Breast epithelium (tissue), 4 donors: ENCODE measurements at places on chromosomes 12 and 14. TPM values are rescaled to one million over a fixed set of nuclear protein-coding genes. Genes with fewer than 3 reads are reported as not detected.

AKAP6 gene
- 4.6 TPM for total RNA-seq

GRCh38 chr14:69982886-69983285 is 103.7 kb downstream of the SMOC1 start:
- peak; percentile 54 for DNase-seq

GRCh38 chr14:68088451-68088854 is 268.9 kb downstream of the RAD51B start:
- DNase-seq, result no peak

- peak; percentile 52 for DNase-seq
Observed at GRCh38 chr12:67068761-67069450, 200.3 kb upstream of the CAND1 start.

GRCh38 chr14:54715239-54715638 is 148.3 kb downstream of the SAMD4A start:
- DNase-seq, result no peak

MUCL1 gene
- 4,156 TPM for total RNA-seq

DNA sequence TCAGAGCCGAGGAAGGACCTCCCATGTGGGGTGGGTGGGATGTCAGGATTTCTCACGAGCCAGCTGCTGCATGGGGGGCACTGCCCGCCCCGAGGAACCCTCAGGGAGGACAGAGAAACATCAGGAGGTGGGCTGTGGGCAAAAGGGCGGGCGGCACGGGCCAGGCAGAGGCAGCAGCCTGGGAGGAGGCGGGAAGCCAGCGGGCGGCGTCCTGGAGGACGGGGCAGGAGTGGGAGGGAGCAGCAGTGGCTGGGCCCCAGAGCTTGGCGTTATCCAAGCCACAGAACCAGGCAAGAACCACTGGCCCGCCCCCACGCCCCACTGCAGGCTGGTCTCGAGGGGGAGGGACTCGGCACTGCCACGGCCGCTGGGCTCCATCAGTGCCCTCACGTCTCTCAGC is 2.4 kb downstream of the C14orf180 start:
- DNase-seq, result no peak

RNU4-1 gene
- under 0.01 TPM for total RNA-seq

GRCh38 chr12:132550014-132550802 is 60.2 kb downstream of the LRCOL1 start:
- no peak for DNase-seq

PDZRN4 gene
- 0.98 TPM for total RNA-seq

LRTM2 gene
- total RNA-seq, result not detected

DNA sequence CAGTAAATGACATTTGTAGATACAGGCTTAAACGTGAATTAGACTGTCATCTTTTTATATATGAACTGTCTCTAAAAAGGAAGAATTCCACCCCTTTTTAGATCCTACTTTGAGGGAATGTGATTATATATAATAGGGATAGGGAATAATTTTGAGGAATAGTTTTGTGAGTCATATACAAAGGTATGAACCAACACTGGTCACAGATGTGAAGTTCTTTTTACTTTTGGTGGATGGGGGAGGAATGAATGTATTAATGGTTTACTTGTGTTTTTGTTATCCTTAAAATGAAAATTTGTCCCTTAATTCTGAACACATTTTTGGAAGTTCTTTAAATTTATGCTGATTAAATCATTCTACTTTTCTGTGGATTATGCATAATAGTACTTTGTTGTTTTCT is 30.4 kb downstream of the FRS2 start:
- DNase-seq, result no peak

- DNase-seq, result no peak
Observed at GRCh38 chr12:113381220-113381619, 22.5 kb downstream of the SDS start.

ACTR6 gene
- total RNA-seq, result 21.0 TPM

DNA sequence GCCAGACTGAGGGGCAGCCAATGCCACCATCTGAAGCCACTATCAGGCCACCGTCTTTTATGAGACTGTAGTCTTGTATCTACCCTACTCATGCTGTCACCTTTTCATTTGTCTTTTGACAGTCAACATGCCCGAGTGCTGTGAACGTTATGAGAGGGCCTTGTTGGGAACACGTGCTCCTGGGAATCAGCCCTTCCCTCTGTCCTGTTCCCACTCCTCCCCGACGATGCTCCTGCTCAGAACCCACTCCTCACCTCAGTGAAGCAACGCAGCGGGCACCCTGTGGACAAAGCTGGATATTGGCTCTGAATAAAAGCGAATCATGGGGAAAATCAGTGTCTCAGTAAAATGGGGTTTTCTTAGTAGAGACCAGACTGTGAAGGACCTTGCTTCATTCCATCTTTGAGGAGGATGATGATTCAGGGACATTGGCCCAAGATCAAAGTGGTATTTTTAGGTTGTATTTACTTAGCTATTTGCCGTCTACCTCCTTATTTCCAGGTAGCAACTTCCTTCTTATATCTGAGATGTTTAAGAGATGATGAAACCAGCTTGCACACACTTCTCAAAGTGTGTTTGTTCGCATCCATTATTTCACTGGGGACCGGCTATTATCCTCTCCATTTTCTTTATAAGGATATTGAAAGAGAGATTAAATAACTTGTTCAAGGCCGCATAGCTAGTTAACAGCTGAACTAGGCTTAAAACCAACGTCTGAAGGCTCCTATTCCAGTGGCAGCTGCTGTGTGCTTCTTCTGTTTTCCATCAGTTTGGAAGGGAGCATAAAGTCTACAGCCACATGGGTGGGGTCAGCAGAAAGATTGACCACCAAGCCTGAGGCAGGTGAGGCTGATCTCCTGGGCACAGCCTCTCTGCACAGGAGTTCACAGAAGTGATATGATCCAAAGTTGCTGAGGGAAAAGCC is 43.9 kb upstream of the CTDSP2 start:
- DNase-seq, result no peak

- DNase-seq, result no peak
Observed at GRCh38 chr14:101767618-101768362, 6.3 kb downstream of the PPP2R5C start.

DNA sequence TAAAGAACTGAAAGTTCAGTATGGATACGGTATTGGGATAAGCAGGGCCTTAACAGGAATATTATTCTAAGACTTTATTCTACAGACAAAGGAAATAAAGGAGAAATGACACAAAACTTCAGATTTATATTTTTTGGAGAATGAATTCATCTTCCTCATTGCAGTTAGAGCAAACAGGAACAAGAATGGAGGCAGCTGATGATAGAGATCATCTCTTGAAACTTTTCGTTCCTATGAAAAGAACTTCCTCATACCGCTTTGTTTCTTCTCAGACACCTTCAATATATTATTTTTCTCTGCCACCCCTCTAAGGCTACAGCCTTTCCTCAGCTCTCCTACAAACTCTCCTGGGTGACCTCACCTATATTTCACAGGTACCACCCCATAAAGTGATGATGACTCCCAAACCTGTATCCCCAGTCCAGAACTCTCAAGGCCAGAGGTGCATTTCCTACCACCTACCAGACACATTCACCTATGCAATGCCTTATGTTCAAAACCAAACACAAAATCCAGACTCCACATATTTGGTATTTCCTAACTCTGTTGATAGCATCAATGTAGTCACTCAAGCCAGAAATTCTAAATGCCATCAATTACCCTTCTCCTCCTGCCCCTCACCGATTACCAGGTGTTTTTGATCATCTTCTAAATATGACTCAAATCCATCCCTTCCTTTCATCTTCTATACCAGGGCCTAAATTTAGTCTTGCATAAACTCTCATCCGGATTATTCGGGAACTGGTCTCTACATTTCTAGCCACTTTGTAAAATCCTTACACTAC is 7.4 kb downstream of the MAP4K5 start:
- DNase-seq, result no peak

DNA sequence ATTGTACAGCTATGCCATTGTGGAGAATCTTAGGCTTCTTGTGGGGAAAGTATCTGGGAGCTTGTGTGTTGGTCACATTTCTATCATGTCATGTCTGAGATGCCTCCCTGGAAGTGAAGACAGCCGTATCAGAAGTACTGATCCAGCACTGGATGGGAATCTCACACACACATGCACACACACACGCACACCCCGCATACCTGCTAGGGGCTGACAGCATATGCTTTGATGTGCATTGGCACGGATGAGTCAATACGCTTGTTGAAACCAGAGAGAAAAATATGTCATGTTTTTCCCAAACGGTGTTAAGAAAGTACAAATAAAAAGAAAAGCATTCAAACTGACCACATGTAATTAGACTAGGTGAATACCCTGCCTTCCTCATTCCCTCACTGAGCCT is 260.8 kb downstream of the KTN1 start:
- DNase-seq, result no peak

SRGAP1 gene
- 29.3 TPM for total RNA-seq

DNA sequence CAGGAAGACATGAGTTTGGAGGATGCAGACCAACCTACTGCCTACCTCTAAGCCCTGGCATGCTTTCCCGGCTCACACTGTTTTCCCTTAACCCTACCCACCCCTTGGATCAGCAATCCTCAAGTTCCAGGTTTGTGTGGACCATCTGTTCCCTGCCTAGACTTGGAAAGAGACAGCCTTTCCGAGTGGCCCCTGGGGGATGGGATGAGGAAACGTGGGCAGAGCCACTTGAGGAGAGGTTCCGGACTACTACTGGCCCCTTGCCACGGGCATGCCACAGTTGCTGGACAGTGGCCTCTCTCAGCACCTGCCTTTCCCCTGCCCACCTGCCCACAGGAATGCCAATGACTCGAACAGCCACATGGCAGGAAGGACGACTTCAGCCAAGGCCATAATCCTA is 135.9 kb downstream of the SLC15A4 start:
- DNase-seq, result no peak

- no peak for DNase-seq
Observed at GRCh38 chr12:104423273-104423672, 33.5 kb upstream of the CHST11 start.

GRCh38 chr12:113116875-113117274 is 18.7 kb downstream of the RASAL1 start:
- DNase-seq, result no peak

C1S gene
- total RNA-seq, result 959 TPM

DNA sequence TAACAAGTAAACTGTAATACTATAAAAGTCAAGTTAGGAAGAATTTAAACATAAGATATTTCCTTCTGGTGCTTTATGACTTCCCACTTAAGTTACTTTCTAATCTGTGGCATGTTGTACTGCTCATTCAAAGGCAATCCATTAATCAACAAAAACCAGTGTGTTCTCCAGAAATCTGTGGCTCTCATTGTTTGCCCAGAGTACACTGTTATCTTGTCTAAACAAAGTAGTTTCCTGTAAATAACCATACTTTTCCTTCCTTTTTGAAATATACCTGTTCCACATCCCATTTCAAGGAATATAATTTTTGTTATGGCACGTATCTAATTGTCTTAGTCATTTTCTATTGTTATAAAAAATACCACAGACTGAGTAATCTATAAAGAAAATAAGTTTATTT is 184.1 kb downstream of the CCER1 start:
- DNase-seq, result no peak

GRCh38 chr12:27257104-27257843 is 13.2 kb downstream of the STK38L start:
- DNase-seq, result no peak

DNA sequence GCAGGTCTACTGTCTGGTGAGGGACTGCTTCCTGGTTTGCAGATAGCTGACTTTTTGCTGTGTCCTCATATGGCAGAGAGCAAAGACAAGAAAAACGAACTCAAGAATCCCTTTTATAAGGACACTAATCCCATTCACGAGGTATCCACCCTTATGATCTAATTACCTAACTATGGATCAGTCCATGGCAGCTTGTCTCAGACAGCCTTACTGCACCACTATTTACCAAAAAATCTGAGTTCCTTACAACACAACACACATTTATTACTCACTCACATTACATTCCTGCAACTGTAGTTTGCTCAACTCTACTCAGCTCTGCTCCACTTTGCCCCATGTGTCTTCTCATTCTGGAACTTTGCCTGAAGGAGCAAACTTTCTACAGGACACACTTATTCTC is 10.1 kb upstream of the SLC6A15 start:
- no peak for DNase-seq

RAPGEF3 gene
- total RNA-seq, result 60.3 TPM

USP30 gene
- 24.7 TPM for total RNA-seq

DNA sequence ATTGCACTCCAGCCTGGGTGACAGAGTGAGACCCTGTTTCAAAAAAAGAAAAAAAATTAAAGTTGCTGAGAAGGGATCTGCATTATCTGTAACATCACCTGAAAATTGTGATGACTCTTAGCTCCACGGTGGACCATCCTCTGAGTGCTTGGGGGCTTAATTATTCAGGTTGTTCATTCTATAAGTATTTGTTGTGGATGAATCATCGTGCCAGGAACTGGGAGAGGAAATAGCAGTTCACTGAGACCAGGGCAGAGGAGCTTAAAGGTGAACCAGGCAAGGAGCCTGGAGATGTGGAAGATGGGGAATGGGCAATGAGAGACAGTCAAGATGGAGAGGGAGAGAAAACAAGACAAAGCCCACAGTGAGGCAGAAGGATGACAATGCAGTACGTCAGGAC is 25.5 kb upstream of the GSC start:
- DNase-seq, result no peak

GRCh38 chr12:132375747-132376463 is 46.5 kb upstream of the GALNT9 start:
- no peak for DNase-seq

- DNase-seq, result no peak
Observed at GRCh38 chr12:93804392-93805179, 127.4 kb downstream of the CRADD start.

SMARCC2 gene
- 114 TPM for total RNA-seq

RNASE3 gene
- not detected for total RNA-seq

- DNase-seq, result no peak
Observed at GRCh38 chr12:16785524-16785923, 179.6 kb upstream of the LMO3 start.

GRCh38 chr14:31445703-31446102 is 11.6 kb downstream of the DTD2 start:
- no peak for DNase-seq

PARP2 gene
- total RNA-seq, result 14.7 TPM

DNA sequence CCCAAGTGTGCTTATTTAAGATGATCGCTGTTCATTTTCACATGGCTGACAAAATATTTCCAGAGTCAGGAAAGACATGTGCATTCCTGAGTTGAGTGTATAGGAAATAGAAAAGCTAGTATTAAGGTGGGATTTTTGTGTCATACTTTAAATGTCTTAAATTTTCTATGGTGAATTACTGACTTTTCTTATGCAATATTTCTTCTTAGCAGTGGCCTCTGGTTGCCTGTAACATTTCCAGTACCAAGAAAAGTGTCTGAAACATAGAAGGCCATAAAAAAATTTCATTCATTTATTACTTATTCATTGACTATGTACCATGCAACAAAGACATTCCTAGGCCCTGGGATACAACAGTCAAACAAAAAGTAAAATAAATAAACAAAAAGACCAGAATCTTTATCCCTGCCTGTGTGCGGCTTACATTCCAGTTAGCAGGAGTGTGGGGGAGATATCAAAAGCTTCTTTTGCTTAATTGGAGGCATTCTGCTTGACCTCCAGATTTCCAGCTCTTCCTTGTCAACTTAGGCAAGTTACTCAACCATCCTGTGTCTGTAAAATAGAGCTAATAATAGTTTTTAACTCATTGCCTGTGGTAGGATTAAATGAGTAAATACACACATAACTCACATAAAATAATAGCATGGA is 216.3 kb upstream of the FLRT2 start:
- DNase-seq, result no peak
